ENCODE measurements at places on chromosomes 5 and 9.

- DNase-seq: no peak
Observed at GRCh38 chr9:21902136-21902535, 92.1 kb downstream of the CDKN2A start.

DNA sequence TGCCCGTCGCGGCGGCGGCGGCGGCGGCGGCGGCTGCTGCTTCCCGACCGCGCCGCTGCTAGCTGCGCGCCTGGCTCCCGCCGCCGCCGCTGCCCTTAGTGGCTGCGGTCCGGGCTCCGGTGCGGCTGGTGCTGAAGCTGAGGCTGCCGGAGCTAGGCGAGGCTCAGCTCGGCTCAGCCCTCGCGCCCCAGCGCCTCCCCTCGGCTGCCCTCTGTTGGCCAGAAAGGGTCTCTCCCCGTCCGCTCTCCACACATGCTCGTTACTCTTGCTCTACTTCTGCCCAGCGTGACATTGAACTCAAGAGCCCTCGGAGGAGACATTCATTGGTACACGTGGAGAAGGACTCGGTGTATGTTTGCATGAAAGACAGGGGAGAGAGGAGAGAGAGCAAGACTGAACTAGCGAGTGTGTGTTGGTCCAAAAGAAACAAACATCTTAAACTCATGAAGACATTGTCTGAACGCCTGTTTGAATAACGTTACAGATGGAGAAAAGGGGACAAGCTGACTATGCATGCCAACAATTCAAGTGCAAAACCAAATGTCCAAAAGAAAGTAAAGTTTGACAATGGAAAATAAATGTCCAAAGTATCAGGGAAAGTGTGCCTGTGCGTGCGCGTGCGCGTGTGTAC lies at the start of gene HCN1:
Gene HCN1 (minus strand): TSS at position 175 of the 631 bp plus-strand sequence.
- DNase-seq: no peak

DNA sequence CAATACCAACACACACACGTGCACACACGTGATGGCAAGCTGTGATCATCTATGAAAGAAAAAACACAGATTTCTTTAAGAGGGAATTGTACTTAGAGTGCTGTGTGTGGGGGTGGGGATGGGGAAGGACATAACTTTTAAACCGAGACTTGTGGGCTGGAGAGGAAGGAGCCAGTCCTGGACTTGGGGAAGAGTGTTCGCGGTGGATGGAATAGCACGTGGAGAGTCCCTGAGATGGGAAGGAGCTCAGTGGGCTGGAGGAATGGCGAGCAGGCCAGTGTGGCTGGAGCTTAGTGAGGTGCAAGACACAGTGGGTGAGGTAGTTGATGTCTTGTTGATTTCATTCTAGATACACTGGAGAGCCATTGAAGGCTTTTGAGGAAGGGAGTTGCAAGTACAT lies 78.5 kb downstream of the RGS3 start:
- no peak for DNase-seq

DNA sequence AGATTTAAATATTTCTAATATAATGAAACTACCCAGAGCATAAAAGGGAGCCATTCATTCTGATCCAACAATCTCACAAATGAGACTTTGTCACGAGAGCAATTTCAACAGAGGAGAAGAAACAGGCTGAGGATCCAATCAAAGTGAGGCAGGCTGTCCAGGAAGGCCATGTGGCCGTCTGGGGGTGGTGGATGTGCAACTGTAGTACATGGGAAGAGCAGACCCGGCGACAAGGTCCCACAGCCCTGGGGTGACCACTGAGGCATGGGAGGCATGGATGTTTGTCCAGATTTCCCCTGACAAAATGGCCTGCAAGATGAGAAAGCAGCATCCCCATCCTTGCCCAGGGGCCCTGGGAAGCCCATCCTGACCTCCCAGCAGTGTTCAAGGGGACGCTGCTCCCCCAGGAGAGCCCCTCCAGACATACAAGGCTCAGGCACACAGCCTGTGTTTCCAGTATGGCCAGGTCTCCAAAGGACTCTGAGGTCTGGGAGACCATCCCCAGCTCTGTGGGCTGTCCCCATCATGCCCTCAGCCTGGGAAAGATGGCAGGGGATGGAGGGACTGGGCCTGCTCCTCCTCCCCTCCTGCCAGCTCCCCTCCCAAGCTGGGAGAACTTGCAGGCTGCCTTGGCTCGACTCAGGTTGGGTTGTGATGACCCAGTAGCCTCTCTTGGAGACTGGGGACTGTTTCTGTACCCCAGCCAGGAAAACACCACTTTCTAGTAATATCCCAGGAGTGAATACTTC lies 27.5 kb upstream of the FCN2 start:
- DNase-seq: no peak

DNA sequence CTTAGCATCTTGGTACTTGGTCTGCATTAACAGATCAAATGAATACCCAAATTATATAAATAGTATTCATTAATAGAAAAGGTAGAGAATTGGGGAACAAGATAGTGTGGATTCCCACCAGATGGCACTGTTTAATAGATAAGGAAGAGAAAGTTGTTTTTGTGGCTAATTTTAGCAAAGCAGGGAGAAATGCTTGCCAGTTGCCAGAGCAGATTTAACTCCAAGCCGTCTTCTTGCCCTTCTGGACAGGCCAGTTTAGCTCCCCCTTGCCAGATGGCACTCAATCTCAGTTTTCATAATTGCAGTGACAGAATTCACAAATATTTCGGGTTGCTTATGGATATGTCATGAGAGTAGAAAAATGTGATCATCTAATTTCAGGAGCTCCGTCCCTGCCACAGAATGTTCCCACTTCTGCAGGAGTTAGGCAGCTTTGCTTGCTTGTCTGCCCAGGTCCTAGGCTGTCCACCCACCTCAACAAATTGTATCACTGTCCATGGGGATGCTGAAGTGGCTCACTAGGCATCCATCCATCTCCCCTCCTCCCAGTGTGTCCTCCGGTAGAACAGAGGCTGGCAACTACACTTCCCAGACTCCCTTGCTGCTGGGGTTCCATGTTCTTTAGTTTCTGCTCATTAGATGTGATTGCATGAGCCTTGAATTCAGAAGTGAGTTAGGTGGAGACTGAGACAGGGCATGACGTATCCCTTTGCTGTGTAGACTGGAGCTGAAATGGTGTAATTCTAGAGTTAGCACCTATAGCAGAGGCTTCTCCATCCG lies 11.8 kb upstream of the HEXB start:
- no peak for DNase-seq

DNA sequence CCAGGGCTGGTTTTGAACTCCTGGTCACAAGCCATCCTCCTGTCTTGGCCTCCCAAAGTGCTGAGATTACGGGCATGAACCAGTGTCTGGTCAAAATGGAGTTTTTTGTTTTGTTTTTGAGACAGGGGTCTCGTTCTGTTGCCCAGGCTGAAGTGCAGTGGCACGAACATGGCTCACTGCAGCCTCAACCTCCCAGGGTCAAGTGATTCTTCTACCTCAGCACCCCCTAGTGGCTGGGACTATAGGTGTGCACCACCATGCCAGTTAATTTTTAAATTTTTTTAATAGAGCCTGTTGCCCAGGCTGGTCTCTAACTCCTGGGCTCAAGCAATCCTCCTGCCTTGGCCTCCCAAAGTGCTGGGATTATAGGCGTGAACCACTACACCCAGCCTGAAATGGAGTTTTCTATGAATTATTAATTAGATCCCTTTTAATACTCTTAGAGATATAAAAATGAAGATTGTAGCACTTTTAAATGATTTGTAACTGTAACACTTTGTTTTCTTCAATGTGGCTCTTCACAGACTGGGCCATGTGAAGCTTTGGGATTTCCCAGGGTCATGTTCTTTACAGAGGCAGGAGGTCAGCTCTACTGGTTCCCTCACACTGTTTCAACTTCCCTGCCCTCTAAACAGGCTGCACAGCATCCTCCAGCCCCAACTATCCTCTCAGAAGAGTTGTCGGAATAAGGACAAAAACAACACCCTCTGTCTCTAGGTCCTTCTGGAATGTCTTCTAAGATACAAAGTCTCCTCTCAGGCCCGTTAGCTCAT lies 32.7 kb upstream of the SPARC start:
- DNase-seq: no peak

- DNase-seq: no peak
Observed at GRCh38 chr5:1779021-1779680, 20.5 kb downstream of the MRPL36 start.

DNA sequence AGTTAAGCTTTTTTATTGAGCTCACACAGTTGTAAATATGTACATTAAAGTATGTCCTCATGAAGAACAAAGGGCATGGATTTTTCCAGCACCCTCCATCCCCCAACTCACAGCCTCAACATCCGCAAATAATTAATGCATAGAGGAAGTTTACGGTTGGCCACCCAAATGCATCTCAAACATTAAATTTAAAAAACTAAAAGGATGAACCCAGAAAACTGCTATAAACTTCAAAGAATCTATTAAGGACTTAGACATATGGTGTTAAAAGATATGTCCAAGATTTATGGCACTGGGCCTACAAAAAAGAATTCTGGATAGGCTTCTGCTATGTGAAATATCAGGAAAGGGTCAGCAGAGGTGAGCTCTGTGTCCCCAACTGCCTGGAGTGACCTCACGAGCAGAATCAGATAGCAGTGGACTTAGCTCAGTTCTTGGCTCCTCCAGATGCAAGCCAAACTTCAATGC lies 54.0 kb upstream of the TNC start:
- DNase-seq: no peak

DNA sequence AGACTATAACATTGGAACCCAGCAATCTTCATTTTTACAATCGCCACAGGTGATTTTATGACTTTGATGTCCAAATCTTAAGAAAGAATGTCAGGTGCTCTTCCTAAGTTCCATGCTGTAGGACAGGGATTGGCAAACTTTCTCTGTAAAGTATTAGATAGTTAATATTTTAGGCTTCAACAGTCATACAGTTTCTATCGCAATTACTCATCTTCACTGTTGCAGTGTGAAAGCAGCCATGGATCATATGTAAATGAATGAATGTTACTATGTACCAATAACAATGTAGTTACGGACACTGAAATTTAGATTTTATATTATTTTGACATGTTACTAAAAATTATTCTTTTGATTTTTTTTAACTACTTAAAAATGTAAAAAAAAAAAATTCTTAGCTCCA lies 169.7 kb downstream of the DTWD2 start:
- no peak for DNase-seq

DNA sequence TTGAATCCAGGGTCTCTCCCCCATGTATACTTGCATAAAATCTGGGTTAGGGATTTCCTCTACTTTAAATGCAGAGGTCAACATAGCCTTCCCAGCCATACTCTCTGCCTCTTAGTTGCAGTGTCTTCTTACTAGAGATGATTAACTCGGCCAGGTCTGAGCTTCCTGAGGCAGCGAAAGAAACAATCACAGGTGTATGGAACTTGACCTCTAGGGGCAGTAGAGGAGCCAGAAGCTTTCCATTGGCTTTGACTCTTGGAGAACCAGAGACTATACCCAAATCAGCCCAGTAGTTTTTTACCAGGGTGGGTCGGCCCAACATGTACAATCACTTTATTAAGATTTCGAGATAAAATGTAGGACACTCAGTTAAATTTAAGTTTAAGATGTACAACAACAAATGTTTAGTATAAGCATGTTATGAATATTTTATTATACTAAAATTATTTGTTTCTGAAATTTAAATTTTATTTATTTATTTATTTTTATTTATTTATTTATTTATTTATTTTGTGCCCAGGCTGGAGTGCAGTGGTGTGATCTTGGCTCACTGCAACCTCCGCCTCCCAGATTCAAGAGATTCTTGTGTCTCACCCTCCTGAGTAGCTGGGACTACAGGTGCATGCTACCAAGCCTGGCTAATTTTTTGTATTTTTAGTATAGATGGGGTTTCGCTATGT lies 48.0 kb upstream of the DMRT3 start:
- no peak for DNase-seq

GRCh38 chr5:111461255-111461671 lies 51.1 kb downstream of the STARD4 start:
- DNase-seq: no peak

GRCh38 chr5:25892211-25892610 lies 1146.2 kb downstream of the CDH9 start:
- no peak for DNase-seq

GRCh38 chr9:70805949-70806348 lies 315.5 kb downstream of the TRPM3 start:
- DNase-seq: no peak

- DNase-seq: no peak
Observed at GRCh38 chr9:109198736-109199382, 31.8 kb upstream of the FRRS1L start.

DNA sequence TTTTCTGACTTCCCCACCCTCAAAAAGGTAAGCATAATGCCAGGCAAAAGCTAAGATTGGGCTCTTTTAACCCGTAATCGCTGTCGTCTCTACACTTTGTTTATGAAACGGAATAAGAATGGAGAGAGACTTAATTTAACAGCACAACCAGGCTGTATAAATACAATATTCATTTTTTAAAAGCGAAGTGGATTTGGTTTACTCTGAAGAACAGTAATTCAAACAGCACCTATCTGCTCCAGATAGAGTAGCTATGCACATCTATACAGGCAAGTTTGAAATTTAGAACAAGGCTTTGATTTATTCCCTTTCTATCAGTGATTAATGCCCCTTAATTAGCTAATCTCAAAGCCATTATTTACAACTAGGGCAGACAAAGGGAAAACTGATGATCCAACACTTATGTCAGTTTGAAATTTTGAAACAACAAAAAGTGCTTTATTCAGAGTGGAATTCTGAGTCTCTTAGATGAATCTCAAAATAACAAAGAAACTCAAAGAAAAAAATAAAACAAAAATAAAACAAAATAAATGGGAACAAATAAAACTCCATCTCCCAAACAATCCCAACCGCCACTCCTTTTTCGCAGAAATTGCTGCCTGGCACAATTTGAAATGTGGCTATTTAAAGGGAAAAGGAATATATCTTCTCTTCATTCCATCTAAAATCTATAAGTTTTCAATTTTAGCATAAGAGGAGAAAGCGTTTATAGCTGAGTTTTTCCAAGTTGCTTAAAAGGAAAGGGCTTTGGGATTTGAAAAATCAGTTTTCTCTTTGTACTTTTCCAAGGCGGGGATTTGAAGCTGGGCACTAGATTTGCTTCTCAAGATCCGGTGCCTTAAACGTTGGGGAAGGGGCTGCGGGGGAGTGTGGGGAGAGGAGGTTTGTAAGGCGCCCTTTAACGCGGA lies 298.6 kb downstream of the PARP8 start:
- DNase-seq: no peak

GRCh38 chr9:11546231-11546630 lies 933.4 kb upstream of the PTPRD start:
- DNase-seq: no peak

DNA sequence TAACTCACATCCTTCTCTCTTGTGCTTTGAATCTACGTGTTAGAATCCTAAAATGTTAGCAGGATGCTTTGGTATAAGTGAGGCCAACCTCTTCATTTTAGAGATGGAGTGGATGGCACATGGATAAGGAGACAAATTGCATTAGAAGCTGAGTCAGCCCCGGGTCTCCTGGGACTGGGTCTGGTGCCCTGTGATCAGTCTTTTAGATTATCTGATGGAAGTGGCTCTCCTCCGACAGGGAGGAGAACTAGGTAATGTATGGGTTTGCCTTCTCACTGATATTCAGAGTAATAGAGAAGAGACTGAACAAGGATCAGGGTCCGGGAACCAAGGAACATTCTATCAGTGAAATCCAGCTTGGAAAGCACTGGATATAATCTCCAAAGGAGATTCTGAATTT lies 74.9 kb upstream of the TNFSF8 start:
- DNase-seq: no peak
